ENCODE measurements at places on chromosomes 12 and 14.
A peak's percentile ranks its signal among the peaks of the same experiment; 100 is the strongest.

- ATAC-seq = no peak
These were observed 11.7 kb downstream of the PELI2 start for GRCh38 chr14:56129933-56130332.

- peak; percentile 2 for ATAC-seq
These were observed at the start of gene NCOR2 for GRCh38 chr12:124566997-124567672. TSS of gene NCOR2 (minus strand) at chr12:124567612. CDS start at chr12:124495251, 72,361 bp downstream.

DNA sequence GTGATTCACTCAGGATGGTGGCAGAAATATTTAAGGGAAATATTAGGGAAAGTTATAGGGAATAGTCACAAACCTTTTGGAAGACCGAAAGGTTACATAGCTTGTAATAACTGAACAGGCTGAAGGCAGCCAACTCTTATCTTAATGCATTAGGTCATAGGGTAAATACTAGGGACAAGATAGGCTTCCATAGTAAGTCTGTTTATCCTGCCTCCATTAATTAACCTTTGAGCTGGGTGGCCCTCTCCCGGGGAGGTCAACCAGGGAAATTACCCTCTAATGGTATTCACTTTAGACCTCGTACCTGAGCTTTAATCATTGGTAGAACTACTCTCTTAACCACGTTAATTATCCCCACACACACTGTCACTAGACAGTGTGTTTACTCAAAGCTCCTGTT, 981.8 kb downstream of the SLC16A7 start:
- no peak for ATAC-seq

DNA sequence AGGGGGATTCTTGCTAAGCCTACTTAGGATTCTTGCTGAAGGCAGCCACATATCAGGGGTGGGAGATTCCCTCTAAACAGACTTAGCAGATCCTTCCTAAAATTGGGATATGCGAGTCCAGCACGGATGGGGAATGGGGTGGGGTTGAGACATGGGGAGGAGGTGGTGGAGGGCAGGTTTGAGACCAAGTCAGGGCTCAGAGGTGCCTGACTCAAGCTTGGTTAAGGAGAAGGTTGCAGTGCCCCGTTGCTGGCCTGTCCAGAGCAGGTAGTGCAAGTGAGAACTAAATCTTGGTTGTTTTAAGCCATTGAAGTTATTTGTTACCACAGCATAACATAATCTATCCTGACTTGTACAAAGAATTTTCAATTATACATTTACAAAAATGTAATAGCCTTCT, 359.7 kb downstream of the AACS start:
- ATAC-seq = no peak
